NCI-H1930 (cell line): ENCODE measurements at places on chromosomes 12 and 14.

- no peak for DNase-seq
These were observed 26.1 kb downstream of the NRXN3 start for GRCh38 chr14:78196323-78196722.

DNA sequence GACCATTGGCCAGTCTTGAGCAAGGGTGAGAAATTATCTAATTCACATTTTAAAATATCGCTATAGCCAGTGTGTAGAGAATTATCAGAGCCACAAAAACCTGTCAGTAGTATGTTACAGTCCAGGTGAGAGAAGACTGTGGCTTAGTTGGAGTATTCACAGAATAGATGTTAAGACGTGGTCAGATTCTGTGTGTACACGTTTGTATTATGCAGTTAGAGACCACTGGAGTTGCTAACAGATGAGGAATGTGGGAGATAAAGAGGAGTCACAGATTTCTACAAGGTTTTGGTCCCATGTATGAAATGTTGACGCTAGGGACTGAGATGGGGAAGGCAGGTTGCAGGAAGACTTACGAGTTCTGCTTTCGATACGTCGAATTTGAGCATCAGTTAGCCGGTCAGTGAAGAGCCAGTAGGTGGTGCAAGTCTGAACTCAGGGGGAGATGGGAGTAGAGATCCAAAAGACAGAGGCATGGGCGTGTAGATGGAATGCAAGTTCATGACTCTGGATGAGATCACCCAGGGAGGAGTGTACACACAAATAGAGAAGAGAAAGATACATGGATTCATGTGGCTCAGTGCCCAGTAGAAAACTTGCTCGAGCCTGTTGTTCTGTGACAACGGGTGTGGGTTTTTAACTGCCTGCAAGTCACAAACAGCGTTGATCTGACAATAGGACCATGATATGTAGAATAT lies 114.8 kb upstream of the FLRT2 start:
- no peak for DNase-seq

- no peak for DNase-seq
These were observed 42.4 kb downstream of the DEGS2 start for GRCh38 chr14:100117026-100117425.

DNA sequence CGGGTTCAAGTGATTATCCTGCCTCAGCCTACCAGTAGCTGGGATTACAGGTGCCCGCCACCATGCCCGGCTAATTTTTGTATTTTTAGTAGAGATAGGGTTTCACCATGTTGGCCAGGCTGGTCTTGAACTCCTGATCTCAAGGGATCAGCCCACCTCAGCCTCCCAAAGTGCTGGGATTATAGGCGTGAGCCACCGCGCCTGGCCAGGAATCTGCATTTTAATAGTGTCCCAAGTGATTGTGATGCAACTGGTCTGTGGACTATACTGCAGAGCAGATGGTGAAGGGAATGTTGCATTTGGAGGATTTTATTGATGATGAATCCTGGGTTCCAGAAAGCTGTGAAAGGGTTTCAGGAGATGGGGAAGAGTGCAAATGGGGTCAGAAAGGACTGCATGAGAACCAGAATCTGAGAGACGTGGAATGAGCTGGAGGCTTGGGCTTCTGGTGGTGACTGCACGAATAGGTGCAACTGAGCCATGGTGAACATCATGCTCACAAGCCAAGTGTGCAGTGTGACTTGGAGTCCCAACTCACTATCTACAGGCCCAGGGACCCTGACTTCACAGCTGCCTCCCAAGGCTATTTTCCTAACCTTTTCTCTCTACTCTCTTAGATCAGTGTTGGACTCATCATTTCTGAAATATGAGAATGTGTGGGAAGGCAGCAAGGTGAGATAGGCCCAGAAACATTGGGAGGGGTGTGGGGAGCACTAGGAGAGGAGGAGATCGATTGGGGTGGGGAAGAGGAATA lies 4.5 kb downstream of the RPS26 start:
- DNase-seq = no peak

DNA sequence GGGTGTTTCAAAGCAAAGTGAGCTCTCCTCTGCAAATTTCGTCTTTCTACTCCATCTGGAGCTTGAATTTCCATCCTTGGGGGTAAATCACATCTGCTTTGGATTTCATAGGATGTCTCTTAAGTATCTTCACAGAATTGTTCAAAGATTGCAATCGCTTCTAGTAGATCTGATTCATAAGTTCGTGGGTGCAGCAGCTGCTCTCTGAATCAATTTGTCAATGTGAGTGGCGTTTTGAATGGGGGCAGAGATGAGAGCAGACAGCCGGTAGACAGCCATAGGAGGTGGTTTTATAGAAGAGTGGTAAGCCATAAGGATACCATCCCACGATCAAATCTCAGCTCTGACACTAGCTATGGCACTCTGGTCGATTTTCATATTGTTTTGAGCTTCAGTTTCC lies 146.0 kb upstream of the RPH3A start:
- DNase-seq = no peak

DNA sequence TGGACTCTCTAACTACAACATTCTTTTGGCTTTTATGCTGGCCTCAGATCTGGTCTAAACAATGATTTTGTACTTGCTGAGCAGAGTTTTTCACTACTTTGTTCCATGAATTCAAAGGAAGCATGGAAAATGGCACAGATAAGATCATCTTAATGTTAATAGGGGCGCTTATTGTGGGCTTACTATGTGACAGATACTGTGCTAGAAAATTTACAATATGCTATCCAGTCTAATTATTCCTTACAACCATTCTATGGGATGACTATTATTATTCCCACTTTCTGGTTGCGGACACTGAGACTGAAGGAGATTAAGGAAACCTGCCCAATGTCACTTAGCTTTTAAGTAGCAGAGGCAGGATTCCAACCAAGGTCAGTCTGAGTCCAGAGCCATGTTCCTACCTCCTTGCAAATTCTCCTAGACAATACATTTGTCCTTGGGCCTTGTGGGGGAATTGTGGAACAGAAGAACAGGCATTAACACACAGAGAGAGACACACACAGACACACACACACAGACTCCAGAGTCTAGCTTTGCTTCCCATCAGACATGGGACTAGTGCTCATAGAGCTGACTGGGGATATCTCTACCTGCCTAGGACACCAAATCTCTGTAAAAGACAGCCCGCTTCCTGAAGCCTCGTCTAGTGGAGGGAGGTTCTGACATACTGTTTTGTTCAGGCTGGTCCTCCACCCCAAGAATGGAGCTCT lies 107.7 kb downstream of the SLC38A1 start:
- DNase-seq = no peak

GRCh38 chr14:60161196-60162107 lies 3.7 kb downstream of the DHRS7 start:
- no peak for DNase-seq

GRCh38 chr12:74619884-74620283 lies 82.2 kb downstream of the ATXN7L3B start:
- no peak for DNase-seq

DNA sequence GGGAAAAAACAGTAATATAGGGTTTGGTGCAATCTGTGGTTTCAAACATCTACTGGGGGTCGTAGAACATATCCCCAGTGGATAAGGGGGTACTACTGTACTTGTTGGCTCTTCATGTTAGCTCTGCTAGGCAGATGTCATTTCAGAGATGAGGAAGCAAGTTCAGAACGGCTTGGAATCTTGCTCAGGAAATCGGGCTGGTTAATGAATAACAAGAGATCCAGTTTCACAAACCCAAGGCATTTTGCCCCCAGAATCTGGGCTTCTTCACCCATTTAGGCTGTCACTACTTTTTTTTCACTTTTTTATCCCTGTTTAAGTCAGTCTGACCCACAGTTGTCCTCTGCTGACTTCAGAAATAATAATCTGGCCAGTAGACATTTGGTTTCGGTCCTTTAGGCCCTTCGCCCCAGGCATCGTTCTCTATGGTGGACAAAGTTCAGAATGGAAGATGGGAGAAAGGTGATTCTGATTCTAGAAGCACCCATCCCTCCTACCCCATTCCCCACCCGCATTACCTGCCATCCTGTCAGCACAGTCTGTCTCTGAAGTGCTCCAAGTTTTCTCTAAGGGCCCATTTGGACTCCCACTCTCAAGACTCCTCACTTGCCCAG lies 4.5 kb downstream of the SUOX start:
- no peak for DNase-seq

GRCh38 chr12:15856097-15856982 lies 25.8 kb upstream of the STRAP start:
- DNase-seq = peak; percentile 60

GRCh38 chr12:49674318-49674981 lies 32.8 kb downstream of the FMNL3 start:
- no peak for DNase-seq

DNA sequence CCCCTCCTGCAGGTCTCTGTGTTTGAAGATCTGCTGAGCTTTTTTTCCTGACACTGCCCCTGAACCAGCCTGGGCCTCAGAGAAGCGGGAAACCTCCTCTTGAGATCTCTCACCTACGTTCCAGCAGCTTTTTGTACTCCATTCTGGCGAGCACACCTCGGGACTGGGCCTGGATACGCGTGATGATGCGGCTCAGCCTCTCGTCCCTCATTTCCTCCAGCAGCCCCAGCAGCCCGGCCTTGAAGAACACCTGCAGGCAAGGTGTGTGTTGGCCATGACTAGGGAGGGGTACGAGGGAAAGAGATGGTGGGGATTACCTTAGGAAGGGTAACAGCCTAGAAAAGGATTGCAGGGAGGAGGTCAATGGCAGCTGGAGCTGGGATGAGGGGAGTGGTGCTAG lies 10.3 kb downstream of the MYH7 start:
- DNase-seq = no peak

DNA sequence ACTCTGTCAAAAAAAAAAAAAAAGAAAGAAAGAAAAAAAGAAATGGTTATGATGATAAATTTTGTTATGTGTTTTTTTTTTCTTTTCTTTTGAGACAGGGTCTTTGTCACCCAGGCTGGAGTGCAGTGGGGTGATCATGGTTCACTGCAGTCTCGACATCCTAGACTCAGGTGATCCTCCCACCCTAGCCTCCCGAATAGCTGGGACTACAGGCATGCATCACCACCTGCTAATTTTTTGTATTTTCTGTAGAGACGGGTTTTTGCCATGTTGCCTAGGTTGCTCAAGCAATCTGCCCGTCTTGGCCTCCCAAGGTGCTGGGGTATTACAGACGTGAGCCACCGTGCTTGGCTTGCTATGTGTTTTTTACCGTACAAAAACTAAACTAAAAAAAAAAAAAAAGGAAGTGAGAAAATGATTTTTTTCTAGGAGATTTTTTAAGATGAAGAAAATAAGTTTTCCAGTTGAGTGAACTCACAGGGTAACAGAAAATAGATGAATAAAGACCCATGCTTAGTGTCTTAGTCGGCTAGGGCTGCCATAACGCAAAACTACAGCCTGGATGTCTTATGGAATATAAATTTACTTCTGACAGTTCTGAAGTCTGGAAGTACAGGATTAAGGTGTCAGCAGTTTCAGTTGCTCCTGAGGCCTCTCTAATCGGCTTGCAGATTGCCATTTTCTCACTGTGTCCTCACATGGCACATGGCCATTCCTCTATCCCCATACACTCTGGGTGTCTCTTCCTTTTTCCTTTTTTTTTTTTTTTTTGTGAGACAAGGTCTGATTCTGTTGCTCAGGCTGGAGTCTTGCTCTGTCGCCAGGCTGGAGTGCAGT lies 13.2 kb upstream of the APOF start:
- DNase-seq = no peak

GRCh38 chr12:64633940-64634337 lies 23.6 kb downstream of the RASSF3 start:
- no peak for DNase-seq

GRCh38 chr12:76313299-76313698 lies 34.9 kb downstream of the BBS10 start:
- DNase-seq = no peak

GRCh38 chr12:15583804-15584203 lies 205.4 kb downstream of the EPS8 start:
- no peak for DNase-seq
